Stimulated activated CD4-positive, alpha-beta T cell treated with anti-CD3 and anti-CD28 coated beads, Interleukin-1b, Interleukin-23, amount 100 ng/mL, for 1 hour (primary cell): ENCODE measurements at places on chromosomes 7 and 10.
A peak's percentile ranks its signal among the peaks of the same experiment; 100 is the strongest.

DNA sequence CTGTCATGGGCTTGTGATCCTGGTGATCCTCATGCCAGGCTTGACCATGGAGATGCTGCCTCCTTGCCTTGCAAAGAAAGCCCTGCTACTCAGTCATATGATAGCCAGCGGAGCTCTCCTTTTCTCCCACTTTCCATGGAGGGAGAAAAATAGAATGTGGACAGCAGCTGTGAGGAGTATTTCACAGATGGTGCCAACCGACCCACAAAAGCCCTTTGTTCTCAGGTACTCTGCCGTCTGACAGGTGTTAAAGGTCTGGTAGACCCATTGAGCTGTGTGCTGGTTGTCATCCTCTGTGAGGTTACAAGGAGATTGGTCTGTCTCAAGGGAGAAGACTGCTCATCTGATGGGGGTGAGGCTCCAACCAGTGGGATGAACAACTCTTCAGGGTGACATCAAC is 29.5 kb upstream of the COBL start:
- DNase-seq: no peak

DNA sequence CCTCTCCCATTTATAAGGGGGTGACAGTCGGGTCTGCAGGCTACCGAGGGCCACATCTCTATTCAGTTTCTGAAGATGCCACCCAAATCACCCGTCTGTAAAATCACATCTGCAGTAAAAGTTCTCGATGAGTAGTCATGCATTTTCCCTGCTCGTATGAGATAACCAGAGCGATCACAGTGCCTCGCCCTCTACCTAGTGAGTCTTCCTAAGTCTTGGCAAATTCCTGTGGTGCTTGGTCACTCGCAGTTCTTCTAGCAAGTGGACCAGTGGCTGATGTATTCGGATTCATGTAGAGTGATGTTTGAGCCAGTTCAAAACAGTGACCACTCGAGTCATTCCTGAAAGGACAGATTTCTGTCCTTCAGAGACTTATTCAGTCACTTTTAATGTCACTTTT is 44.9 kb downstream of the INSYN2A start:
- no peak for DNase-seq

DNA sequence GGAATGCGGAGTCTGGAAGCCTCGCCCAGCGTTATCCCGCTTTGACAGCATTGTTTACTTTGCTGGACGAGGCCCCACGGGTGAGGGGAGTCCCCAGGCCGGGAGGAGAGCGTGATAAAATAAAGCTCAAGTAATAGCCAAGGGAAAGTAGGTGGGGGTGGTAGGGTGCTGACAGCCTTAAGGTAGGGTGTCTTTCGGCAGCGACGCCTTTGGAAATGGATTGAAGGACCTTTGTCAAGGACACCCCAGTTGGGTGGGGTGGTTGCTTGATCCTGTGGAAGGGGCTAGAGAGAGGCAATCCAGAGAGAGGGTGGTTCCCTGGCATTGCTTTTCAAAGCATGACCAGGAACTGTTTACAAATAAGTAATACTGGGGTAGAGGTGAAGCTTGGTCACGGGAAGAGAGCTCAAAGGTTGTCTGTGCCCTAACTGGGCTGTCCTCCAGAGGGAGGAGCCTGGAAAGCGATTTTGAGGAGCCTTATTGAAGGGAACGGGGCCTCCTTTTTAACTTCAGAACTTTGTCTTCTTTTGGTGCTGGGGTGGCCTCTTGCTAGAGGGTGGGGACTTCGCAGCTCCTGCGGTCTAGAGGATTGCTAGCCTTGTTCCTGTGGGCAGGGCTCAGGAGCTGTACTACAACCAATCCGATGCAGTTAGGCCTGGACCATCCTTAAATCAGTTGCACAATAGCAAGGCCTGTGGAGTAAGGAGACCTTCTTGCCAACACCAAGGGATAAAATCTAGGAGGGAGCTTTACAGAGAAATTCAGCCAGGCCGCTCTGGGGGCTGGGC is 1.3 kb downstream of the EIF4EBP2 start:
- no peak for DNase-seq

DNA sequence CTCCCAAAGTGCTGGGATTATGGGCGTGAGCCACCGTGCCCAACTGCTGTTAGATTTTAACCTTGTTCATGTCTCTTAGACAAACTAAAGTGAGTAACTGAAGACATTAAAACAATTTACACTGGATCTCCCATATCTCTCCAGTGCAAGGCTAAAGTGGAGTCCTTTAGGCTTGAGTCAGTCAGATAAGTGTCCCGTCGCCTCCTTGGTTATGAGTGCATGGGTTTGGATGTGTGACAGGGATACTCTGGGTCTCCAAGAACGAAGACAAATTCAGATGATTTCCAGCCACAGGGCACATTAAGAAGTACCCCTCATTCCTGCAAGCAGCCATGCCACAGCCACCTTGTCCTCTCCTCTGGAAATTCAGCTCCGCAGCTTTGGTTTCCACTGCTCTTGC is 66.1 kb upstream of the PDZD8 start:
- no peak for DNase-seq

GRCh38 chr7:94080551-94080950 is 76.4 kb upstream of the BET1 start:
- DNase-seq: no peak

DNA sequence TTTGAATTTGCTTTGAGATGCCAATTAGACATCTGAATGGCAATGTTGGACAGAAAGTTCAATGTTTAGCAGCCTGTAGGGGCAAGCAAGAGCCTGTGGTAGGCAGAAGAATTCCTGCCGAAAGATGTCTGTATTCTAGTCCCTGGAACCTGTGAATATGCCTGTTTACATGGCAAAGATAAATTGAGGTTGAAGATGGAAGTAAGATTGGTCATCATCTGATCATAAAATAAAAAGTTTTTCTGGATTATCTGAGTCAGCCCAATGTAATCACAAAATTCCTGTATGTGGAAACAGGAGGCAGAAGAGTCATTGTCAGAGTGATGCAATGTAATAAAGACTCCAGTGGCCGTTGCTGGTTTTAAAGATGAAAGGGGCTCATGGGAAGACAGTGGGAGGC is 430.5 kb downstream of the MDFIC start:
- DNase-seq: no peak

DNA sequence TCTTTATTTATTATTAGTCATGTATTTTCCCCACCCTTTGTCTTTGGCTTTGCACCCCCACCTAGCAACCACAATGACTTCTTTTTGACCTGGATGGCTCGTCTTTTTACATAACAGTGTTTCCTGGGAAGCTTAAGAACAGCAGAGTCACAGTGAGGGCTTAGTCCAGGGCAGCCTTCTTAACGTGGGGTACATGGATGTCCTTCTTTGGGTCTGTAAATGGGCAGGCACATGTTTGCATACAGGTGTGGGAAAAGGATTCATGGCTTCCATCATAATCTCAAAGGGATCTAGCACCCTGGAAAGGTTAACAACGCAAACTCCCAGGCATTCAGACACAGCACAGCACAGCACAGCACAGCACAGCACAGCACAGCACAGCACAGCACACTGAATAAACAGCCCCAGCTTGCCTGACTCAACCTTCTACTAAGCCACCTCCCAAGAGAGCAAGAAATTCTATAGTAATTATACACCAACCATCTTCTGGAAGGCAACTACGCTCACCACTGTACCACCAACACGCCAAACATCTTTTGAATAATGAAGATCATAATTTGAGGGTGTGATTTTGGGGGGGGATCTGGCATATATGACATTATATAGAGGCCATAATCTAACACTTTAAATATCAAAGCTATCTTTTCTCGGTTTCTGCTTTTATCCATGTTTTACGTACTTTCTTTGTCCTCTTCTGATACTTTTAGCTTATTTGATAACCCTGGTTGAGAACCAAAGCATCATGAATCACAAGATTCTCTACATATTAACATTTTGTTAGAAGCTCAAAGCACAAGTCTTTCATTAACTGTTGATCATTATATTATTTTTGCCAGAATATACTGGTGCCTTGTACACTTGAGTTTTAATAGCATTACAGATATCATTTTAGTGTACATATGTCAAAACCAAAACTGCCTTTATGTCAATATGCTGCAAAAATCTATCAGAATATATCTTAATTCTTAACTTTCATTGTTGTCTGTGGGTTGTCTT is 177.2 kb upstream of the KLF14 start:
- no peak for DNase-seq

- DNase-seq: no peak
Measured at GRCh38 chr7:13057462-13058200, 370.2 kb downstream of the ARL4A start.

DNA sequence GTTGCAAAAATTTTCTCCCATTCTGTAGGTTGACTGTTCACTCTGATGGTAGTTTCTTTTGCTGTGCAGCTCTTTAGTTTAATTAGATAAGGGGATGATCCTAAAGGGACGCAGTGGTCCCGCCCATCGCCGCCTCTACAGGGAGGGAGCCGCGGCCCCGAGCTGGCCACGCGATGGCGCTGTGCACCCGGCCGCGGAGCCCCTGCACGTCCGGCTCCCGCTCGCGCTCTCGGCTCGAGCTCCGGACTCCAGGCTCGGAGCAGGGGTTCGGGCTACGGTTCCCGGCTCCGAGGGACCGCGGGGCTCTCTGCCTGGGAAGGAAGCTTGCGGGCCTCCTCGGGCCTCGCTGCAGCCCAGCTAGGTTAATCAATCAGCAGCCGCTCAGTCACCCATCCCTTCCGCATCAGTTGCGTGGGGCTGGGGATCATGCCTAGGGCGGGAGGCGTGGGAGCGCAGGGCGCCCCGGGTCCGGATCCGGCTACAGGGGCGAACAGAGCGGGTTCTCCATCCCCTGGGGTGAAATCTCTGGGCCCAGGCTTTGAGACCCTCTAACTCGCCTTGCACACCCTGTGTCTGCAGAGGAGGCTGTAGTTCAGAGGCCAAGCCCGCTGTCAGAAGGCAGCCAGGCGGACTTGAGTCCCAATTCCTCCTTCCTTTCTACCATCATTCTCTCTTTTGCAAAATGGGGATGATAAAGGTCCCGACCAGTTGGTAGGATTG is 97.9 kb downstream of the WDR11 start:
- DNase-seq: peak; percentile 41

GRCh38 chr10:122468926-122469781 is 7.8 kb downstream of the HTRA1 start:
- DNase-seq: no peak

DNA sequence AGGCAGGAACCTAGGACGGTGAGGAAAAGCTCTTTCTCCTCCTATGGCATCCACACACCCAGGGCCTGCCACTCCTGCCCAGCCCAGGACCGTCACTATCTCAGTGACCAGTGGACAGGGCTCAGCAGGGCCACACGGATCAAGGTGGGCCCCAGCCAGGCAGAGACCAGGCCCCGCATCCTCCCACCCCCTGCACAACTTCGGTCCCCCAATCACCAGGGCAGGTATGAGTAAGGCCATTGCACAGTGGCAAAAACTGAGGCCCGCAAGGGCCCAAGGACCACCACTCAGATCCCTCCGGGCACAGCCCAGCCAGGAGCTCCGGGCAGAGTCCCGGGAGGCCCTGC is 30.3 kb downstream of the OAT start:
- no peak for DNase-seq

GRCh38 chr10:22705527-22705926 is 8.9 kb downstream of the PIP4K2A start:
- DNase-seq: no peak

DNA sequence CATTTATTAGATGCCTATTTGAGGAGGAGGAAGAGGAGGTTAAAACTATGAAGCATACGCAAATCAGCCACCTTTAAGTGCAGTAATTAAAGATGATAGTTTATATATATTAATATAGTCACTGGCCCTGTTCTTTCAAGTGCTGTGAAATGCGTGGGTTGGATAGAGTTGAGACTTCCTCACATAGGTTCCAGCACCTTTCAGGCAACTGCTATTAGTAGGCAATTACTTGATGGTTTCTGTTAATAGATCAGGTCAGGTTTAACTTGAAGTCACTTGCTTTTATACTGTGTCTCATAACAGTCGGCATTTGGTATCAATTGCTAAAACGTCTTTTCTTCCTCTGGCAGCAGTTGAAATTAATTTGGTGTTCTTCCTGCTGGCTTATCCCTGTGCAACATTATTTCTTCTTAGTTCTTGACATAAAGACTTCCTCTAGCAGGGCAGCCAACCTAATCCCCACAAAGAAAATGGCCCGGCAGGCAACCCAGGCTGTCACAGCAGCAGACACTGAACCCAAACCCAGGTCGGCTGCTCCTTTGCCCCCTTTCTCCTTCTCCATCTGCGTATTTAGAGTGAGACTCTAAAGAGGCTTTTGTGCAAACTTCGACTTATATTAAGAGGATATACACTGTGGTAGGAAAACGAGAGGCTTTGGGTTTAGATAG is 35.3 kb upstream of the BET1 start:
- DNase-seq: no peak

DNA sequence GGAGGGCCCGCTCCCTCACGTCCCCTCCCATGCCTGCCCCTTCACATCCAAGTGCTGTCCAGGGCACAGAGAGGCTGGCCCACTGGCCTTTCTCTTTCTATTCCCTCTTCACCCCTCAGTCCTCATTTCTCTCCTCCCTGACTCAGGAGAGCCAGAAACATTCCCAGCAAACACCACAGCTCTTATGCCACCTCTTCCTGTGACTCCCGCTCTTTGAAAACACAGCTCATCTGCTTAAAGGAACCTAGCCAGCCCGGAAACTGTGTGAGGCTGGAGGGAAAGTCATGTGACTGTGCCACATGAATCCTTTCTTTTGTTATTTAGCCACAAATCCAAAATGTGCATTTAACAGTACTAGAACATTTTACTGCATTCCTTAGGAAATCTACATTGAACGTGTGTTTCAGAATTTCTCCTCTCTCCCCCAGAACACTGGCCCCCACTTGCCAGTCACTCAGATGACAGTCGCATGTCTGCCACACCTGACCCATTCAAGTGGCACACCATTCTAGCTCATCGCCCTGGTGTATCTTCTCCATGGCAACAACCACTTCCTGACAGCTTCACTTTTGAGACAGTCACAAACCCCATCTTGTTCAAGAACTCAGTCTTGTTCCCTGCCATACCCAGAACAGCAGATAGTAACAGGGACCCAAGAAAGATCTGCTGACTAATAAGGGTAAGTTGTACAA is 42.8 kb downstream of the GRB10 start:
- peak; percentile 26 for DNase-seq

DNA sequence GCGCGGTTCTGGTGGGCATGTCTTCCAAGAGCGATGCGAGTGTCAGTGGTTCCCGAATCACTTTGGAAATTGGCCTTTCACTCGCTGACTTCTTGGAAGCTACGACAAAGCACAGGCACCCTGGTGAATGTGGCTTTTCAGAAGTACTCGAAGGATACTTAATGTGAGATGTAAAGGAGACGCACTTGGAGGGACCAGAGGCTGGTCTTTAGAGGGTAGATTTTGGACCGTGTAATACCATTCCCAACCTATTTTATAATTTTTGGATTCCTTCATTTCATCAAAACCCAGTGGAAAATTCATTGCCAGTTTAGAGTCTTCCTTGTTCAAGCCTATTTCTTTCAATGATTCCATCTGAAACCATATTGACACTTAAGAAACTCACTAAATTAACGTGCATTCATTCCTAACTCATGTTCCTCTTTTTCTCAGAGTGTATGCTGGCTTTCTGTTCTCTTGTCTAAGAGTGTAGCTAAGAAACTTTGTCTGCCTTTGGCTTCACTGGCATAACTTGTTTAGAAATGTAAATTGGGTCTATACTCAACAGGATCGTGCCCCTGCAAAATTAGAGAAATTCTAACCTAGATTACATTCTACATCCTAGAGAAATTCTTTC is 645 bp upstream of the COPG2 start:
- DNase-seq: no peak
